ENCODE measurements at places on chromosomes 1 and 21.
A peak's percentile ranks its signal among the peaks of the same experiment; 100 is the strongest.

DNA sequence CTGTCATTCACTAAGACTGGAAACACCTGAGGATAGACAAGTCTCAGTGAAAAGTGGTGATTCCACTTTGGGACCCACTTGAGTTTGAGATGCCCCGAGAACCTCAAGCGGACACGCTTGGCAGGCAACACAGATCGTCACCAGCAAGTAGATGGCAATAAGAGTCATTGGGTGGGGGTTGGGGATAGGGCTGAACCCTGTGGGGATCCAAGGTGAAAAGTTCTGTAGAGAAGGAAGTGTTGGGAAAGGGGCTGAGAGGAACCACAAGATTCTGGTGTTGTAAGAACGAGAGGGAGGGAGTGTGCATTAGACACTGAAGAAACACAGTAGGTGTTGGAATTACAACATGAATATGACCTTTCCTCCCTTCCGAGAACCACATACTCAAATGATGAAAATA is 45.4 kb upstream of the TDRD10 start:
- DNase-seq, result no peak

DNA sequence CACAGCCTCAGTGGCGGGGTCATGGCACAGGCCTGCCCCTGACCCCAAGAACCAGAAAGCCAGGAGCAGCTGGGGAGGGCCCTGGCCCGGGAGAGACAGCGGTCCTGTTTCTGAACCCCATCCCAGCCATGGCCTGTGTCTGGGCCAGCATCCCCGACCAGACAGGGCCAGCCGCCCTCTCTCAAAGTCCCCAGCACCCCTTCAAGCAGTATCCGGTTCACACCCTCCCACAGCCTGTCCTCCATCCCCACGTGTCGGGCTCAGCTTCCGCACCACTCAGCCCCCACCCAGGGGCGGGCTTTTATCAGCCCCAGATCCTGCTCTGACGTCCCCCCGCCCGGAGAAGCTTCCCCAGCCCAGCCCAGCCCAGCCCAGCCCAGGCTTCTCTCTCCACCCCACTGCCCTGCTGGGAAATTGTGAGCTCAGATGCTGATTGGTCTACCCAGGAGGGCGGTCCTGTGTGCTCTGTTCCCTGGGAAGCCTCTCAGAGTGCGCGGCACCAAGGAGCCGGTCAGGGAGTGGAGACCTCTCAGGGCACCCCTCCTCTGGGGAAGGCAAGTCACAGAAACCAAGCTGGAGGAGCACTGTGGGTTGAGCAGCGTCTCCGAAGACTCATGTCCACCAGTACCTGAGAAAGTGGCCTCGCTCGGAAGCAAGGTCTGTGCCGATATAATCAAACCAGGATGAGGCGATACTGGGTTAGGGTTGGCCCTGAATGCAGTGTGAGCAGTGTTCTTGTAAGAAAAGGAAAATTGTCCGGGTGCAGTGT is 4.7 kb upstream of the FAAP20 start:
- peak; percentile 86 for DNase-seq

DNA sequence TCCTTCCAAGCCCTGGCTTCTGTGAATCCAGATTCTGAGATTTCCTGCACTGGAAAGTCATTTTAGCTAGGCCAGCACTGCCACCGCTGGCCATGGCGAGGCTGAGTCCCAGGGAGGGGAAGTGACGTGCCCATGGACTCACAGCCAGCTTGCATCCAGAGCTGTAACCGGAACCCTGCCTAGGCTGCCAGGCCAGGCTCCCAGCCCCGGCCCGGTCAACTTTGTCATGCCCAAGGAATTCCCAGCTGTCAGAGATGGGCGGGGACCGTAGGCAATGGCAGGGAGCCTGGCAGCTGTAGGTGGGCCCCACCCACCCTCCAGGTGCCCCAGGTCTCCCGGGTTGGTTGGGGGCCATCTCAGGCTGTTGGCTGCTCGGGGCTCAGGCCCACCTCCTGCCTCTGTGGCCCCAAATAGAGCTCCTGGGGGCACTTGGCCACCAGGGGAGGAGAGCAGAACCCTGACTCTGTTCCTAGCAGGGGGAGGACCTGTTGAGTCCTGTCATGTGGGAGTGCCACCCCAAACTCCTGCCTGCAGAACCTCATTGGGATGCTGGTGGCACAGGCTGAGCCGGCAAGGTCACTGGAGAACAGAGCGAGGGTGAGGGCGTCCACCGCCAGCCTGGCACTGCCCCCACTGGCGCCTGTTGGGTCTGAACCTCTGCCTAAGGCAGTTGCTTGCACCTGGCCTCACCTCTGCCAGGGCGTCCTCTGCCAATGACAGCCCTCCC is 57.8 kb downstream of the FOXO6 start:
- no peak for DNase-seq

- no peak for DNase-seq
Measured at GRCh38 chr1:208251911-208252835, 8.0 kb upstream of the PLXNA2 start.

- no peak for DNase-seq
Measured at GRCh38 chr1:1004780-1005697, 5.1 kb upstream of the HES4 start.

- no peak for DNase-seq
Measured at GRCh38 chr1:203915811-203916210, 54.4 kb downstream of the SNRPE start.

DNA sequence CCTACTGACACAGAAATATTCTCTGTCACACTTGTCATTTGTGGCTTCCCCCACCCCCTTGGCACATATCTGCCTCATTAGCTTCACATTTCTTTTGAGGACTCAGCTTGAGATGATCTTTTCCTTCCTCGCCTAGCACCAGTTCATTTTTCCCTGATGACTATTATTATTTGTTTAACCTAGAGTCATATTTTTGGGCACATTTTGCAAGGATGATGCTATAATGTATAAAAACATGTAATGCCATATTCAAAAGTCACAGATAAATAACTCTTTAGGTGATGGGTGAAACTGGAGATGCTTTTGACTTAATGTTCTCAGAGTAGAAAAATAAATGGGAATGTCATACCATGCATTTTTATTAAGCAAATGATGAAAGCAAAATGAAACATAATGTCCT is 202.7 kb downstream of the BACH1 start:
- no peak for DNase-seq

GRCh38 chr21:16241479-16241963 is 511.7 kb downstream of the USP25 start:
- no peak for DNase-seq

DNA sequence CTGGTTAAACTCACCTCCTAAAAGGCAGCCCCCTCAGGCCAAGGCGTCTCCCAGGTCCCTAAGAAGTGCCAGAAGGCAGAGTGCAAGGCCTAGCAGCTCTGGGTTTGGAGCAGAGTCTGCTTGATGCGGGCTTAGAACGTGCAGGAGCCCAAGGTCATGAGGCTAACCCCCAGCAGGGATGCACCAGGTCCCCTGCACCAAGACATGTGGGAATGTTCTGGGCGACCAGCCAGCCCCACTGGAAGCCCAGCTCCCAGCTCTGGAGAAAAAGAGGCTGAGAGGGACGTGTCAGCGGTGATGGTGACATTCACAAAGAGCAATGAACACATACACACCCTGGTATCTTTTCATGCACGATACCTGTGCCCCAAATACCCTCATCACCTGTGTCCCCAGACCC is 5.1 kb downstream of the LRRN2 start:
- DNase-seq, result no peak

- no peak for DNase-seq
Measured at GRCh38 chr1:59357645-59358320, 60.9 kb downstream of the FGGY start.

DNA sequence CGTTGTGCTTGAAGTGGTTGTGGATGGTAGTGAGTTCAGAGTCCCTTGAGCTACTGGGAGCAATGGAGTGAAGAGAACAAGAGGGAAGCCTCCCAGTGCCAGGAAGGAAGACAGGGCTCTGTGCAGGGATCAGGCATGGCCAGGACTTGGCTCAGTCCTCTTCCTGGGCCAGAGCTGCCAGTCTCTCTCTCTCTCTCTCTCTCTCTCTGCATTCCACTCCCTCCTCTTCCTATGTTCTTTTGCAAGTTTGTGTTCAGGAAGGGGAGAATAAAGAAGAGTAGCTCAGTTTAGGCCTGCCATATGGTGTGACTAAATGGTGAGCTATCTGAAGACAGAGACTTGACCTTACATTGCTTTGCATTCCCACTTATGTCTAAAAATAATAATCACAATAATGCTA is 20.5 kb upstream of the RPTN start:
- DNase-seq, result no peak

GRCh38 chr1:18735224-18735997 is 104.8 kb downstream of the PAX7 start:
- DNase-seq, result no peak

DNA sequence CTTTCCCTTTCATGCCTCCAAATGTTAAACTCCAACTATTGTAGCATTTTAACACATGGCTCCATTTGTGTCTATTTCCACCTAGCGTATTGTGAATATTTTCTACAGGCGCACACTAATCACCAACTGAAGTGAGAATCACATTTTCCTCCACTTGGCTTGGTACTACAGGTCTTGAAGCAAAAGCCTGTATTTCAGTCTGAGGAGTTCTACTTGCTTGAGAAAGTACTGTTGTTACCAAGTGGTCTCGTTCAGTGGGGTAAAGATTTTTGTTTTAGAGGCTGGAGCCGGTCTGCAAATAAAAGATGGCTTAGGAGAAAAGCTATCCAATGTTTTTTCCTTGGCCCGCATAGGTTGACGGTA is 550 bp upstream of the PTBP2 start:
- no peak for DNase-seq

DNA sequence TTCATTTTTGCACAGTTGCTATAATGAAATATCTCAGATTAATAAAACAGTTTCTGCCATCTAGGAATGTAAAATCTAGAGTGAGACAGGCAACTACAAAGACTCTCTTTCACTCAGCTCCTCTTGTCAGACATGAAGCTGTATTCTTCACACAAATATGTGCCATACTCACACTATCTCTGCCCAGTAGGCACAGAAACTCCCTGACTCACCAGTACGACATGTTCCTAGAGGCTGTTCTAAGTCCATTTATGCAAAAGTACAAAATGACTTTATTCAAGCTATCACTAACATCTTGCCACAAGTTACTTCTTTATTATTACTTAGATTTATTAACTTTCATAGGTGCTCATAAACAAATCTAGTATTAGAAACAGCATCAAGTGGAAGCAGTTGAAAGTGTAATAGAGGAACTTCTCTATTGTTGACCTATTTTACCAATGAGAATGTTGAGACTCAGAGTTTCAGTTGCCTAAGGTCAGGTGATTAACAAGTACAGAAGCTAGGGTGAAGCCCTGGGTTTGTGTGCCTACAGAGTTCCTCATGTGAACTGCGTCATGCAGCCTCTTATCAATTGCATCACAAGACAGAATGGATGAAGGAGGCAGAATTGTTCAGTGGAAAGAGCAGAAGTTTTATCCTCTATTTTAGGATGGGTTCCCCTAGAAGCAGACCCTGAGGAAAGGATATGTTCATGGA is 98.9 kb downstream of the RGS2 start:
- no peak for DNase-seq

DNA sequence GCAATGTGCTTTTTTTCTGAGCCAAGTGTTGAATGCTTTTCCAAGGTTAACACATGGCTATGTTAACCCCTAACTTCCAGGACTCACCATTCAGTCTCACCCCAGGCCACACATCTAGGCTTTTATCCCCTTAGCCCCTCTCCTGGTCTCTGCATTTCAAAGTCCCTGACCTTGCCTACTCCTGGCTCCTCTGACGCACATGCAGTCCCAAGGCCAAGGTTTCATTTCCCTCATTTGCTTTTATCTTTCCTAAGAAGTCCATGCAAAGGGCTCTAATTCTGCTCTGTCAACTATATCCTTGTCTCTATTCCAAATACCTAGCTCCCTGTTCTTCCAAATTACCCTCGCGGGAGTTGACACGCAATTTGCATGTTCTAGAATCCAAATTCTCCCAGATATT is 25.4 kb downstream of the SLC30A10 start:
- DNase-seq, result no peak

GRCh38 chr1:24070821-24071393 is 41.0 kb downstream of the MYOM3 start:
- peak; percentile 80 for DNase-seq

DNA sequence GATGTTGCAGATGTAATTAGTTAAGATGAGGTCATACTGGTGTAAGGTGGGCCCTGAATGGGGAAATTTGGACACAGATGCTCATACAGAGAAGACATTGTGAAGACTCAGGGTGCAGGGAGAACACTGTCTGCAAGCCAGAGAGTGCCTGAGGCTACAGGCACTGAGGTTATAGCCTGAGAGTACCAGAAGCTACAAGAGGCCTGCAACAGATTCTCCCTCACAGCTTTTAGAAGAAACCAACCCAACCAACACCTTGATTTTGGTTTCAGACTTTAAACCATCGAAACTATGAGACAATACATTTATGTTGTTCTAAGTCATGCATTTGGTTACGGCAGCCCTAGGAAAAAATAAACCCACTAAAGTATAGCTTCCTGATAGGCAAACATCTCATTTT is 321.7 kb upstream of the USP25 start:
- peak; percentile 10 for DNase-seq

GRCh38 chr1:117541003-117541402 is 64.8 kb upstream of the TENT5C start:
- no peak for DNase-seq

DNA sequence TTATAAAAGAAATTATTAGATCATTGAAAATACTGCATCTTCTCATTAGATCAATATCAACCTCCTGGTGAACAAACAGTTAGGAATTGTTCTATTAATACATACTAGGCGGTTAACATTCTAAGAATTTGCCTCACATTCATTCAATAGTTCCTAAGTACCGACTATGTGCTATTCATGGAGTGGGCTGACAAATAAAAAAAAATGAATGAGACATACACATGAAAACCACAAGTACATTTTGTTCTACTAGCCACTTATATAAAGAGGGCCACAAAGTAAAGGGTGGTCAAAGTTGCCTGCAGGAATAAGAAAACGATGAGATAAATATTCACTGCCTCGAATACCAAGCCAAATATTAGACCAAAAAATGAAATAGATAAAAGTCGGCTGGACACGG is 294.4 kb downstream of the SDCCAG8 start:
- DNase-seq, result no peak

GRCh38 chr1:55466921-55467320 is 251.8 kb upstream of the USP24 start:
- no peak for DNase-seq

DNA sequence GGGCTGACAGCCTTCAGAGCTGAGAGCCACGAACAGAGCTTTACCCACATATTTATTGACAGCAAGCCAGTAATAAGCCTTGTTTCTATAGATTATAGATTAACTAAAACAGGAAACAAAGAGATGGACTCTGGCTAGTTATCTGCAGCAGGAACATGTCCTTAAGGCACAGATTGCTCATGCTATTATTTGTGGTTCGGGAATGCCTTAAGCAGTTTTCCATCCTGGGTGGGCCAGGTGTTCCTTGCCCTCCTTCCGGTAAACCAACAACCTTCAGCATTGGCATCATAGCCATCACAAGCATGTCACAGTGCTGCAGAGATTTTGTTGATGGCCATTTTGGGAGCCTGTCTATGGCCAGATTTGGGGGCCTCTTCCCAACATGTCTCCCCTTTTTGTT is 96.8 kb downstream of the POU2F1 start:
- no peak for DNase-seq
